ENCODE measurements at places on chromosomes 6 and 20.

GRCh38 chr6:166996406-166996805, 2.8 kb upstream of the CEP43 start:
- DNase-seq: no peak

- no peak for DNase-seq
Measured at GRCh38 chr6:7311917-7312615, 933 bp downstream of the SSR1 start.

GRCh38 chr6:141463237-141463977, 669.3 kb upstream of the GJE1 start:
- DNase-seq: no peak

- DNase-seq: no peak
Measured at GRCh38 chr20:14049111-14049510, 53.8 kb downstream of the MACROD2 start.

DNA sequence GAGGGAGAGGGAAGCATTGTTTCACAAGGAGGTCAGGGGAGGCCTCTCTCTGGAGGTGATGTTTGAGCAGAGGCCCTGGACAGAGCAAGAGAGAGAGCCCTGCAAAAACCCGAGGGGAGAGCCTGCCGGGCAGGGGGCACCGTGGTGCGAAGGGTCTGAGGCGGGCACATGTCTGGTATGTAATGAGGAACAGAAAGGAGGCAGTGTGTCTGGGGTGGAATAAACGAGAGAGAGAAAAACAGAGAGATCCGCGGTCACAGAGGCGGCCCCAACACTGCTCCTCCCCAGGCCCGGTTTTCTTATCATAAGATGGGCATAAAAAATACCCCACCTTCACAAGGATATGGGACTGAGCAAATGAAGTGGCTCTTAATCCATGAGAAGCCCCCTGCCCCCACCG, 119.2 kb downstream of the PREX1 start:
- DNase-seq: no peak

GRCh38 chr6:100289285-100289684, 175.4 kb downstream of the SIM1 start:
- no peak for DNase-seq

- no peak for DNase-seq
Measured at GRCh38 chr6:64259372-64259771, 623.8 kb downstream of the PHF3 start.

GRCh38 chr6:101263596-101263995, 129.9 kb upstream of the GRIK2 start:
- no peak for DNase-seq

GRCh38 chr6:69861986-69862385, 4.4 kb upstream of the COL19A1 start:
- DNase-seq: no peak

GRCh38 chr6:84278321-84278998, 51.0 kb upstream of the CEP162 start:
- DNase-seq: no peak

- DNase-seq: no peak
Measured at GRCh38 chr6:89048985-89049384, 31.6 kb upstream of the PNRC1 start.

- DNase-seq: no peak
Measured at GRCh38 chr6:157563611-157564284, 182.8 kb downstream of the ZDHHC14 start.

GRCh38 chr6:109767961-109768360, 76.9 kb downstream of the FIG4 start:
- no peak for DNase-seq

- no peak for DNase-seq
Measured at GRCh38 chr6:29336269-29336668, 32.4 kb downstream of the OR5V1 start.

DNA sequence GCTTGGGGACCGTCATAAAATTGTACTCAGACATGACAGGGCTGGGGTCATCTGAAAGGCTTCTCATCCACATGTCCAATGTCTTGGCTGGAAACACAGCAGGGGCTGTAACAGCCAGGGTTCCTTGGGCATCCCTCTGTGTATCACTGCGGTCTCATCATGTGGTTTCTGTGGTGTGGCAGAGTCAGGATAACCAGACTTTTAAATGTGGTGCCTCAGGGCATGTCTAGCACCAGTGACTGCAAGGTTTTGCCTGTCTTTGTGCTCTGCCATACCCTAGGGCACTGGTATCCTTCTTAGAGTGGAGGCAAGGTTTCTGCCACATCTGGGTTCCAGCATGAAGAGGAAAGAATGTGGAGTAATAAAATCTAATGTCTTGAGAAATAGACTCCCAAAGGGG, 124.2 kb downstream of the PLEKHG1 start:
- DNase-seq: no peak

DNA sequence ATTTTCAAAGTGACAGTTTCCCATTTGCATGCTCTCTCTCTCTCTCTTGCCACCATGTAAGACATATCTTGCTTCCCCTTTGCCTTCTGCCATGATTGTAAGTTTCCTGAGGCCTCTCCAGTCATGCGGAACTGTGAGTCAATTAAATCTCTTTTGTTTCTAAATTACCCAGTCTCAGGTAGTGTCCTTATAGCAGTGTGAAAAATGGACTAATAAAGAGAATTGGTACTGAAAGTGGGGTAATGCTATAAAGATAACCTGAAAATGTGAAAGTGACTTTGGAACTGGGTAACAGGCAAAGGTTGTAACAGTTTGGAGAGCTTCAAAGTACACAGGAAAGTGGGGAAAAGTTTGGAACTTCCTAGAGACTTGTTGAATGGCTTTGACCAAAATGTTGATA, 389.8 kb downstream of the GRIK2 start:
- DNase-seq: no peak

- DNase-seq: no peak
Measured at GRCh38 chr6:167122041-167122826, 662 bp upstream of the CCR6 start.

- no peak for DNase-seq
Measured at GRCh38 chr6:166721576-166721975, 94.5 kb upstream of the RPS6KA2 start.

DNA sequence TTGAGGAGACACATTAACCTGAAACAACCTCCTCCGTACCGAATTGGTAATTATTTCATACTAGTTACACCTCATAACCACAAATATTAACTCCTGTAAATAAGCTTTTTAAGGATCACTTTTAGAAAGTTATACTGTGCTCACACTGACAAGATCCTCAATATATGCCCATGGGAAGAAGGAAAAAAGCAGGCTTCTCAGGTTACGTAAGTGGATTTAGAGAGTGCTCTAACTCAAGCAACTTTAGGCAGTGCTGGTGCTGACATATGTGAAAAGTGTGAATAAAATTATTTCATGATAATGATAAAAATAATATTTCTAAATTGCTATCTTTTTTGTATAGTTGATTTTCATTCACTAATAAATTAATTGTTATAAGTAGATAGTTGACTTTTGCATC, 76.1 kb downstream of the PRKN start:
- no peak for DNase-seq

- no peak for DNase-seq
Measured at GRCh38 chr6:122734529-122735395, 44.8 kb upstream of the FABP7 start.

- DNase-seq: no peak
Measured at GRCh38 chr6:17289630-17290061, 8.5 kb downstream of the RBM24 start.

- DNase-seq: no peak
Measured at GRCh38 chr6:5626727-5627426, 365.6 kb downstream of the FARS2 start.

GRCh38 chr20:23159947-23160318, 73.8 kb upstream of the CD93 start:
- DNase-seq: no peak

DNA sequence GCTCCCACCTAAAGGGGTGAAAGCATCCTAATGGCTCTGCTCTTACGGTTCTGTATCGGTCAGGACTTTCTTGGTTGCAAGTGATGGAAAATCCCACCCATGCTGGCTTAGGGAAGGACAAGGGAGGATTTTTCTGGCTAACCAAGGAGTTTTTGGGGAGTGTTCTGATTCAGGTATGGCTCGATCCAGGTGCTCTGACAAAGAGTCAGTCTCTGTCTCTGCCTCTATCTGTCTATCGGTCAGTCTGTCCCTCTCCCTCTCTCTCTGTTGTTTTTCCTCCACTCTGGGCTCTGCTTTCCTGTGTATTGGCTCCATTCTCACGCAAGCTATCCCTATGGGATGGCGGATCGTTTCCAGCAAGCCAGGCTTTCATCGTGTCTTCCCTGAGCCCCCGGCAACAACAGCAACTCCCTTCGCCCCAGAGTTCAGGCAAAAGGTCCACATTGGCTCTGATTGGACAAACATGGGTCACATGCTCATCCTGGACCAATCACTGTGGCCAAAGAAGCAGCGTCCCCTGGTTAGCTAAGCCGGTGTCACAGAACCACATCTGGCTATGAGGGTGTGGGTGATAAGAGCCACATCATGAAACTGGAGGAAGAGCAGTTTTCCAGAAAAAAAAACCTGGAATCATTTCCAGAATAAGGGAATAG, 160.3 kb downstream of the BMP7 start:
- no peak for DNase-seq

GRCh38 chr6:107202876-107203468, 87.7 kb upstream of the BEND3 start:
- DNase-seq: no peak

DNA sequence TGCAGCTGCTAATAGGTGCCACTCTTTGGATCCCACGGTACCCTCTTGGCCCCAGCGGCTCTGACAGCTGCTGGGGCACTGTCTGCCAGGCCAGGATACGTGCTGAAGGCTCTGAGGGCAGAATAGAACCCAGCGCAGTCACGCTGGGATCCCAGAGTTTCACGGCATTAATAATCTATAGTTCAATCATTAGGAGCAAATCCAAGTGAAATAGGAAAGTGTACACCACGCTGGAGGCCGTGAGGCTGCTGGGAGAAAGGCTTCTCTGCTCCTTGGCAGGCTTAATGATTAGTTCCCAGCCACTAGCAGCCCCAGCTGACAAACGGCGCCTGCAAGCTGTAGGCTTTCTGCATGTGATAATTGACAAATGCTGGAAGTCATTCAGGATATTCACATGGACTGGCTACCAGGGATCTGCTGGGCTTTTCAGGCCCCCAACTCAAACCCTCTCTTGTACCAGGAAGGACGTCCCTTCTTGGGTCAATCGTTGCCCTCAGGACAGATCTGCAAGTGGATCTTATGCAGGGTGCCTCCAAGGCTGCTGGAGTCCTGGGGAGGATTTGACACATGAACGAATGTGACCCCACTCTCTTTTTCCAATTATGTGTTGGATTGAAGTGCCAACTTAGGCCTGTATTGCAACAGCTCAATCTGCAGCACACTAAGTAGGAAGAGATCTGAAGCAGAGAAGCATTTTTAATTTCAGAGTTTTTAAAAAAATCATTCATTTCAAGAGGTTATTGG, 50.1 kb upstream of the INSM1 start:
- no peak for DNase-seq

GRCh38 chr6:112272799-112273198, 18.4 kb upstream of the LAMA4 start:
- no peak for DNase-seq

GRCh38 chr20:19761841-19762240, 3.8 kb downstream of the RIN2 start:
- no peak for DNase-seq

- DNase-seq: no peak
Measured at GRCh38 chr6:32689531-32690501, 23.4 kb upstream of the HLA-DQB1 start.

GRCh38 chr6:145963216-145964068, 716 bp downstream of the SHPRH start:
- peak; percentile 80 for DNase-seq

DNA sequence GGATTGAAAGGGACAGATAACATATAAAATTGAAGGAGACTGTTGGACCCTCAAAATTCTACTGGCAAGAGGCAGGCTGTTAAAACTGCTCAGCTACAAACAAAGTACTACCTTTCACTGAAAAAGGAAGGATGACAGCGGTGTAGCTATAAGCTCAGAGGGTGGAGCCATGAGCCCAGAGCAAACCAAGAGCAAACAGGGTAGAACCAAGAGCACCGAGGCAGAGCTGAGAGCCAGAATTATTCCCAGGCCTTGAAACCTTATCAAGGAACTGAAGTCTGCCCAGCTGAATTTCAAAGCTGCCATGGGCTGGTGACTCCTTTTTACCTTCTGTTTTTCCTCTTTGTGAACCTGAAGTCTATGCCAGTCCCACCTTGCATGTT, 74.7 kb upstream of the SLC4A11 start:
- DNase-seq: no peak

DNA sequence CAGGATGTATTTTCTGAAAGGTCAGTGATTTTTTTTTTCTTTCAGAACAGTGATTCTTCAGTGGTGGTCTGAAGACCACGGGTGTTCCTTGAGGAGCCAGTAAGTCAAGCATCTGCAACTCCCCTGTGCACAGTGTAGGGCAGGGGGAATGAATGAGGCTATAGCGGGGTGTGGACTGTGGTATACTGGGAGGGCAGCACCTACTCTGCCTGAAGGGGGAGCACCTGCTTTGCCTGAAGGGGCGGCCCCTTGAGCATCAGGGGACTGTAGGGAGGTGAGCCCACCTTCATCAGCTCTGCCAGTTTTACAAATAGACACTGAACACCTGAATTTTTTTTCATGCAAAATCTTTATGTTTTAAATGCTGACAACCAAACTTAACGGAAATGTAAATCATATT, 77.5 kb upstream of the RIPOR2 start:
- no peak for DNase-seq

DNA sequence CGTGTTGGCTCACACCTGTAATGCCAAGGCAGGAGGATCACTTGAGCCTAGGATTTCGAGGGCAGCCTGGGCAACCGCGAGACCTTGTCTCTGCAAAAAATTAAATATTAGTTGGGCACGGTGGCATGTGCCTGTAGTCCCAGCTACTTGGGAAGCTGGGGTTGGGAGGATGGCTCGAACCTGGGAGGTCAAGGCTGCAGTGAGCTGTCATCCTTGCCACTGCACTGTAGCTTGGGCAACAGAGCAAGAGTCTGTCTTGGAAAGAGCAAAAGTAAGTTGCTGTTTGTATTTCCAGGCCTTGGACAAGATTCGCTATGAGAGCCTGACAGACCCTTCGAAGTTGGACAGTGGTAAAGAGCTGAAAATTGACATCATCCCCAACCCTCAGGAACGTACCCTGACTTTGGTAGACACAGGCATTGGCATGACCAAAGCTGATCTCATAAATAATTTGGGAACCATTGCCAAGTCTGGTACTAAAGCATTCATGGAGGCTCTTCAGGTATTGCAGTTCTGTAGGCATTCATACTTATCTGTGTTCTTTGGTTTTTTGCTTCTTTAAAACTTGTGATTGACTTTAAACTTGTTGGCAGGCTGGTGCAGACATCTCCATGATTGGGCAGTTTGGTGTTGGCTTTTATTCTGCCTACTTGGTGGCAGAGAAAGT, 2.3 kb downstream of the HSP90AB1 start:
- no peak for DNase-seq

DNA sequence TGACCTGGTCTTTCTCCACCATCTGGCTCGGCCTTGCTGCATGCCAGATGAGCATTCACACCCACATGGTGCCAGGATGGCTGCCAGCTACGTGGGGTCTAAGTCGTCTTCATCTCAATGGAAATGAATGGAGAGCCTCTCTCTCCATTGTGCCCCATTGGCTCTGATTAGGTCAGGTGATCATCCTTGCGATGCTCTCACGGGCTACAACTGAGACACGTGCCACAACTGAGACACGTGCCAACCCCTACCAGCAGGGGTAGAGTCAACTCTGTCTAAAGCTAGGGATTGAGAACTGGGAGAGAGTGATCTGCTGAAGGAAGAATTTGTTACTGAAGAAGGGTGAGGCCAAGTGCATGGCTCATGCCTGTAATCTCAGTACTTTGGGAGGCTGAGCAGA, 67.3 kb upstream of the RALY start:
- no peak for DNase-seq

- no peak for DNase-seq
Measured at GRCh38 chr6:127301199-127301700, 34.6 kb downstream of the RNF146 start.

- DNase-seq: no peak
Measured at GRCh38 chr6:63923139-63923739, 287.6 kb downstream of the PHF3 start.

Data from nephron progenitor cell (in vitro differentiated cells).